GM03348 (cell line): ENCODE measurements at places on chromosomes 11 and 22.

- no peak for DNase-seq
Observed at GRCh38 chr11:55106391-55106790, 155.6 kb upstream of the TRIM48 start.

GRCh38 chr11:86497310-86497709, 122.6 kb downstream of the CCDC81 start:
- peak; percentile 70 for DNase-seq

DNA sequence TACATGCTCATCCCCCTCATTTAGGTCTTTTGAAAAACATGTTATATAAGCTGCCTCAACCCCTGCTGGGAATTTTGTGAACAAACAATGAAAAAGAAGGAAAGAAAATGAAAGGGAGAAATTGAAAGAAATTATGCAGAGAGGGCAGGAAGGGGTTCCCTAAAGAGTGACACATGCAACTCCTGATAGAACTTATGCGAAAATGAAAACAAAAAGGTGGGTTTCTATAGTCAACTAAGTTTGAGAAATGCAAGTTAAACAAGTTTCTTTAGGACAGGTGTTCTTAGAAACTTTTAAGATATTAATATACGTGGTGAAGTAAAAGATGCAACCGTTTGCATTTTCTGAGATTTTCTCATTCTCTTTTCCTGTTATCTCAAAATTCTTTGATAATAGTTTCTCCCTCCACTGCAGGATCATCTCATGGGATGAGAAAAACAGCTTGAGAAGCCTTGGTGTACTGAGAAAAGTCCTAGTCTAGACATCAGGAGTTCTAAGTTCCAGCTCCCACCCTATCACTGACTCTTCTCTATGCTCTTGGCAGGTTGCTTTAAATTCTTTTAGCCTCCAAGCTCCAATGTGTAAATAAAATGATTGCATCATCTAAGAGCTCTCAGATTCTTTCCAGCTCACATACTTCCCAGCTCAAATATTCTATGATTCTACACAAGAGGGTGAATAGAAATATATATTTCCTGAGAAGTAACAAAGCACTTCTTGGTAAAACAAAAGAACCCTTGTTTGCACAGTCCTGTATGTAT, 109.2 kb downstream of the FAM76B start:
- DNase-seq = peak; percentile 74

DNA sequence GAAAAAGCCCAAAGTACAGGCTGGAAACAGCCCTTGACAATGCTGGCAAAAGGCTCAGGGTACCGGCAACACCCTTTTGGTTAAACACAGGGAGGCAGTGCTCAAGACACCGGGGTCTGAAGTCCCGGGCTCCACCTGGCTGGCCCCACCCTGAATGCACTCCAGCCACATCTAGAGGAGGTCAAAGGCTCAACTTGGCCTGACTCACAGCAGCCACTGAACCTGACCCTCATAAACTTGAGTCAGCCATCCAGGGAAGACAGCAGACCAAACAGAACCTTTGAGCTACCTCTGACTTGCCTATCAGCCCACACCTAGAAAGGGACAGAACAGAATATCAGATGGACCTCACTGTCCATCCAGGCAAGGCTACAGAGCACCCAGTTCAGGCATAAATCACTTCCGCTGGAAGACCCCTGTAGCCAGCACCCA, 3.8 kb downstream of the CFL1 start:
- no peak for DNase-seq

- no peak for DNase-seq
Observed at GRCh38 chr11:125141178-125141577, 23.4 kb upstream of the PKNOX2 start.

DNA sequence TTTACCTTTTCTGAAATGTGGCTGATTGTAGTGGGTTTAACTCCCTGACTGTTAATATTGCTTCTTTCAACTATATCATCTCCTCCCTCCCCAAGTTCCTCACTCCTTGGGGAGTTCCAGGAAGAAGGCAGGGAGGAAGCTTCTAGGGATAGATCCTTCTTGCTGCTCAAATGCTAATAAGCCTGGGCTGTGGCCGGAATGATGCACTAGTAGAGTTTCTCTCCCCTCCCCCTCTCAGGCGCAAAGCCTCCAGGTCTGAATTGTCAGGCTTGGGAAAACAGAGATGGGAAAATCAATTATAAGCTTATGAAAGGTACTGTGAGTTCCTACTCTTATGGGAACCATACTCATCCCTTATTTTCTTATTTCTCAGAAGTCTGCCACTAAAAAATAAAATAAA, 30.8 kb downstream of the FEZ1 start:
- no peak for DNase-seq

GRCh38 chr11:17548444-17548843, 1.4 kb downstream of the OTOG start:
- DNase-seq = no peak

DNA sequence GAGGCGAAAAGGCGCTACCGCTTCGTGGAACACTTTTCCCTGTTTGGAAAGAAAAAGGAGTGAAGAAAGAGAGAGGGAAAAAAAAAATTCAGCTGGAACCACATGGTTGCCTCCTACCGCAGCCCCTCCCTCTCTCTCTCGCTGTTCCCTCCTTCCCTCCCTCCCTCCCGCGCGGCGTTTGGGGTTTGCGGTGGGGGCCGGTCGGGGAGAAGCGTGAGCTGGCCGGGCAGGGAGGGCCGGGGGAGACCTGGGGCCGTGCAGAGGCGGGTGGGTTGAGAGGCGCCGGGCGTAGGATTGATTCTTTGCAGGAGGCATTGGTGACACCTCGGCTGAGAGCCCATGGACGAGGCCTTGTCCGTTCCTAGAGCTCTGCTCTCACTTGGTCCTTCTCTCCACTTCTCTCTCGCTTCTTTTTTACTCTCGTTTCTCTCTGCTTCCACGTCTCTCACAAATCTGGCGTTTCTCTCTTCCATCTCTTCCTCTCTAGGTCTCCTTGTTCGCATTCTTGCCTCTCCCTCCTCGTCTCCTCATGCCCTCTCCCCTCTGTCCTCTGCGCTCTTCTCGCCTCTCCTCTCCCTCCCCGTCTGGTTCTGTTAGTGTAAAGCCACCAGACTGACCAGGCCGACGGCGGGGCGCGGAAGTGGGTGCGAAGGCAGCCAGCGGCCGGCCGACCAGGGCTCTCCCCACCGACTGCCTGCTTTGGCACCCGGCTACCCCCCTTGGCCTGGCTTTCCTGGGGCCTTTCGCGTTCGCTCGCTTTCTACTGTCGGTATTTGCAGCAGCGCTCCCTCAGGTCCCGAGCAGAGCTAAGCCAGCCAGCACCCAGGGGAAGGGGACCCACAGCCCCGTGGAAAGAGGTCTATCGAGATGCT, at the start of gene CLMP:
Gene CLMP (minus strand): TSS at position 61 of the 872 bp plus-strand sequence. CDS start 308 bp downstream, outside the sequence.
- peak; percentile 86 for DNase-seq

GRCh38 chr11:30454111-30454510, 131.2 kb downstream of the ARL14EP start:
- DNase-seq = no peak

DNA sequence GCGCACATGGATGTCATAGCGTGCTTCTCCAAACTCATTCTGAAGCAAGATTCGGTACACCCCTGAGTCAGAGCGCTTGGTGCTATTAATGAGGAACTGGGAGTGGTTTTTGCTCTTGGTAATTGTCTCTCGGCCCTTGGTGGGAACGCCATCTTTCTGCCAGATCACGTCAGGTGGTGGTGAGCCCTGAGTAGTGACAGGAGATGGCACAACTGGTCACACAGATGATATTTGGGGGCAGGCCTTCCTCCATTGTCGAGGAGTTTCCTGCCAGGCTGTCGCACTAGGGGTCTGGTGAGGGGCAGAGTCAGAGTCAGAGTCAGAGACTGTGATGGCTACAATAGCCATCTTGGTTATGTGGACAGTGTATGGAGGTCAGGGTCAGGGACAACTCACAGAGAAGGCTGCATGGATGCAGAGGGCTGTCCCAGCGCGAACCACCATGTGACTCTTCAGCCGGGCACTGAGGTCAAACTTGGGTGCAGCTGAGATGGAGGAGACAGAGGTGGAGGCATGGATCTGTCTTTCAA, 9.3 kb downstream of the TMEM86A start:
- no peak for DNase-seq
